ENCODE measurements at places on chromosomes 2 and 18.
A peak's percentile ranks its signal among the peaks of the same experiment; 100 is the strongest.

DNA sequence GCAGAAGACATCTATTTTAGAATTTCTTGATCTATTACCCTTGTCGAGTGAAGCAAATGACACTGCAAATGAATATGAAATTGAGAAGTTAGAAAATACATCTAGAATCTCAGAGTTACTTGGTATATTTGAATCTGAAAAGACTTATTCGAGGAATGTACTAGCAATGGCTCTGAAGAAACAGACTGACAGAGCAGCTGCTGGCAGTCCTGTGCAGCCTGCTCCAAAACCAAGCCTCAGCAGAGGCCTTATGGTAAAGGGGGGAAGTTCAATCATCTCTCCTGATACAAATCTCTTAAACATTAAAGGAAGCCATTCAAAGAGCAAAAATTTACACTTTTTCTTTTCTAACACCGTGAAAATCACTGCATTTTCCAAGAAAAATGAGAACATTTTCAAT, 370.4 kb downstream of the XIRP2 start:
- no peak for DNase-seq

DNA sequence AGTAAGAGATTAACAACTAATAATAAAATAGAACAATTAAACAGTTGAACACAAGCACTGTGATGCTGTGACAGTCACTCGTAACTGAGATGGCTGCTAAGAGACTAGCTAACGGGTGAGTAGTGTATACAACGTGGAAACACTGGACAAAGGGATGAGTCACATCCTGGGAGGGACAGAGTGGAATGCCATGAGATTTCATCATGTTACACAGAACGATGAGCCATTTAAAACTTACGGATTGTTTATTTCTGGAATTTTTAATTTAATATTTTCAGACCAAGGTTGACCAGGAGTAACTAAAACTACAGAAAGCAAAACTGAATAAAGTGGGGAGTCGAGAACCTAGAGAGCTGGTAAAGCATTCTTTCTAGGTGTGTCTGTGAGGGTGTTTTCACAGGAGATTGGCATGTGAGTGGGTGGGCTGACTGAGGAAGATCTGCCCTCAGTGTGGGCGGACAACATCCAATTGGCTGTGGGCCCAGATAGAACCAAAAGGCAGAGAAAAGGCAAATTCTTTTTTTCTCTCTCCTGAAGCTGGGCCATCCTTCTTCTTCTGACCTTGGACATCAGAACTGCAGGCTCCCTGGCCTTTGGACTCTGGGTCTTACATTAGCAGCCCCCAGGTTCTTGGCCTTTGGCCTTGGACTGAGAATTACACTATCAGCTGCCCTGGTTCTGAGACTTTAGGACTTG, 14.6 kb downstream of the TMSB10 start:
- DNase-seq, result peak; percentile 97

DNA sequence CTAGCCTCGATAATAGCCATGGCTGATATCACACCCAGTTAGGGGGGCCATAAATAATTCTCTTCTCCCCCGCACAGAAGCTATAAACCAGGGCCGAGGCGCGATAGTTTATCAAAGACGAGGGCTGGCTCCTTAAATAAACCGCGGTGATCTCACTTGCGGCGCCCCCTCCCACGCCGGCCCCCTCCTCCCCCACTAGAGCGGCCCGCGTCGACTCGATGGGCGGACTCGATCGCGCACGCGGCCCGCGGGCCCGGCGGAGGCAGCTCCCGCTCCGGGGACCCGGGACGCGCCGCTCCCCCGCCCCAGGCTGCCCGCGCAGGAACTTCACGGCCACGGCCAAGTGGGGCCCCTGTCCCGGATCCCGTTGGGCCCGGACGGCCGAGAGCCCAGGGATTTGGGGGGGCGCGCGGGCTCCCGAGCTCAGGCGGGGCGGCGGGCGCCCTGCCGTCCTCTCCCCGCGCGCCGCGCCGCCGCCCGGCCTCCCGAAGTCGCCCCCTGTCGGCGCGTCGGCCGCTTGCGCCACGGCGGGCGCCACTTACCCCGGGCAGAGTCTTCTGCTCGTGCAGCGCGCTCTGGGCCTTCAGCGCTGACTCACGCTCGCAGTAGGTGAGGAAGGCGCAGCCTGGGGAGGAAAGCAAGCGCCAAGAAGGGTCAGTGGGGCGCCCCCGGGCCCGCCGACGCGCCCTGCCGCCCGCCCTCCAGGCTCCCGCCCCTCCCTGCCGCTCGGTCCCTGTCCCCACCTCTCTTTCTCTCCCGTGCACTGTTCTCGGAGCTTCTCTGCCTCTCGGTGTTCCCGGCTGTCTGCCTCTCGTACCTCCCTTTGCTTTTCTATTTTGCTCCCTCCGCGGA, 80.4 kb downstream of the CELF4 start:
- DNase-seq, result peak; percentile 80

GRCh38 chr2:72894514-72894913, 7.3 kb downstream of the SPR start:
- peak; percentile 89 for DNase-seq

- peak; percentile 82 for DNase-seq
Measured at GRCh38 chr2:70069049-70069448, 18.2 kb upstream of the PCBP1 start.

DNA sequence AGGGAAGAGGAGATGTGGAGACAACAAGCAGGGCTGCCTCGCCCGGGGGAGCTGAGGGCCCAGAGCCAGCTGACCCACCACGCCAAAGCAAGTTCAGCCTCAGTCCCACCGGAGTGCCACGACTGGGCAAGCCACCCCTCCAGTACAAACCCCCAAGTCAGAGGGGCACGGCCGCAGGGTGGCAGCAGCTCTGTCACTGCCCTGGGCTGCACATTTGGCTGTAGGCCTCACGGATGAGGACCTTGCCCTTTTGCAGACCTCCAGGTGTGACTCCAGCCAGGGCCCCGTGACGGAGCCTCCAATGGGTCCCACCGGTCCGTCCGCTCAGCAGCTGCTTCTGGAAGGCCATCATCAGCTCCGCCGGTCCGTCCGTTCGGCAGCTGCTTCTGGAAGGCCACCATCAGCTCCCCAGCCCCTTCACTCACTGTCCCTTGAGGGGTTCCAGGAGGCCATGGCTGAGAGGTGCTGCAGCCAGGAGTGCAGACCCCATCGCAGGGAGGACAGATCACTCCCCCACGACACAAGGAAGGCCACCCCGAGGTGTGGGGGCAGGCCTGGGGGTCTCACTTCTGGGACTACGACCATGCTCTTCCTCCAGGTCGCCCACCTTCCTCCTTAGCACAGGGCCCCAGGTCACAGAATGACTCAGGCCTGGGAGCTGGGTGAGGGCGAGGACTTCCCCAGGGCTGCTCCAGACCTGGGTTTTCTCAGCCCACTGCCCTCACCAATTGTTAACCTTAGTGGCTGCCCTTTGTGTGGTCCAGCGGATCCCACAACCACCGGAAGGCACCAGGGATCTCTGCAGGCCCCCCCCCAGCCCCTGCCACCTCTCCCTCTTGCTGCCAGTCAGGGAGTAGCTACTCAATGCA, 24.6 kb upstream of the STK25 start:
- DNase-seq, result no peak

DNA sequence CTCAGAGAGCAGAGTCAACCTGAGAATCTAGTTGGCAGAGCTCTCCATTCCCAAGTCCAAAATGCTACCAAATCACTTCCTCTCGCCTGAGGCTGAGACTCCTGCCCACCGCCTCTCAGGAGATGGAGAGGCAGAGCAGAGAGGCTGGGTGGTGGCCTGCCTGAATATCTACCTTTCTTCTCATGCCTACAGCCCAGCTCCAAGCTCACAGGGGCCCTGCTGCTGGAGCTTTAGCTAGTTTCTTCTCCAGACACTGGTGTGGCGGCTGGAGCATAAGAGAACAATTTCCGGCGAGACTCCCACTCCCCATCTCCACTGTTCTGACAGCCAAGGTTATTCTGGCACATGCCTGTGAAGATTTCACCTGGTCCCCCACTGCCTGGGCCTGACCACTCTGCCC, 8.1 kb upstream of the CYP26B1 start:
- no peak for DNase-seq

DNA sequence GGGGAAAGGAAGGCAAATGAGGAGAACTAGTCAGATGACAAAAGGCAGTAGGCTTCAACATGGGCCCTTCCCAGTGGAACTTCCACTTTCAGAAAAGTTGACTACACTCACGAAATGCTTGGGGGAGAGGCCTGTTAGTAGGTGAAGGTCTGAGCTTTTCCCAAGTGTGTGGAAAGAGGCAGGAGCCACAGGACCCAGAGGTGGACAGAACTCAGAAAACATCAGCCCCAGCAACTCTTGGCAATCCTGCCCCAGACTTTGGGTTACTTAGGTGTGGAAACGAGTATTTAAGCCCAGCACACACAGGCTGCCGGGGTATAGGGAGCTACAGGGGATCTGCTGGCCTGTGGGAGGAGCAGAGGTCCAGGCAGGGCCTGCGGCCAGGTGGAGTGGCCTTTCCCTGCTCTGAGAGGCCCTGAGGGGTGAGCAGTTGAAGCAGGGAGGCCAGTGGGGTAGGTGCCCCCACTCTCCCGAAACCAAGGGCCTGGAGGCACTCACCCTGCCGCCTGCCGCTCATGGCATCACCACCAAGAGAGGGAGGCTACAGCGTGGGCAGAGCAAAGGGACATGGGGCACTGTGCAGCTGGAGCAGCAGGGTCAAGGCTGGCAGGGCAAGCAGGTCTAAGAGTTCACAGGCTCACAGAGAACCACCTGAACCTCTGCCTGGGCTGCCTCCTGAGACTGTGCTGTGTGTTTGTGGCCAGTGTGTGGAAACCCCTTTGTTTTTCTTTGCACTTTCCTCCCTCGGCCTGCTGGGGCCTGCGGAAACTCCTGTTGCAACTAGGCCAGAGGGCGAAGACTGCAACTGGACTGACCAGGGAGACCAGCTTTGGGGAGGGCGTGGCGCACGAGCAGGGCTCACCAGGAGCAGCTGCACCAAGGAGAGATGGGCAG, 130.7 kb upstream of the SERTAD2 start:
- DNase-seq, result no peak

DNA sequence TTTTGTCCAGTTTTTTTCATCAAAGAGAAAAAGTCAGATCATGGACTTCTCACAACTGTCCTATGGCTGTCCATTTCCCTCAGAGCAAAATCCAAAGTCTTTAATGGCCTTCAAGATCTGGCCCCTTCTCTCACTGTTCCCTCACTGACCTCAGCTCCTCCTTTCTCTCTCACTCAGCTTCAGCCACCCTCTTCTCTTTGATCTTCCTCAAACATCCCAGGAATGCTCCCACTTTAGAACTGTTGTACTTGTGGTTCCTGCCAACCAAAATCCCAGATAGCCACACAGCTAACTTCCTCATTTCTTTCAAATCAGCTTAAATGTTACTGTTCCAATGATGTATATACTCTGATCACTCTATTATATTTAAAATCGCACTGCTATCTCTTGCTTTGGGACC, 82.9 kb downstream of the NUP35 start:
- DNase-seq, result peak; percentile 69

DNA sequence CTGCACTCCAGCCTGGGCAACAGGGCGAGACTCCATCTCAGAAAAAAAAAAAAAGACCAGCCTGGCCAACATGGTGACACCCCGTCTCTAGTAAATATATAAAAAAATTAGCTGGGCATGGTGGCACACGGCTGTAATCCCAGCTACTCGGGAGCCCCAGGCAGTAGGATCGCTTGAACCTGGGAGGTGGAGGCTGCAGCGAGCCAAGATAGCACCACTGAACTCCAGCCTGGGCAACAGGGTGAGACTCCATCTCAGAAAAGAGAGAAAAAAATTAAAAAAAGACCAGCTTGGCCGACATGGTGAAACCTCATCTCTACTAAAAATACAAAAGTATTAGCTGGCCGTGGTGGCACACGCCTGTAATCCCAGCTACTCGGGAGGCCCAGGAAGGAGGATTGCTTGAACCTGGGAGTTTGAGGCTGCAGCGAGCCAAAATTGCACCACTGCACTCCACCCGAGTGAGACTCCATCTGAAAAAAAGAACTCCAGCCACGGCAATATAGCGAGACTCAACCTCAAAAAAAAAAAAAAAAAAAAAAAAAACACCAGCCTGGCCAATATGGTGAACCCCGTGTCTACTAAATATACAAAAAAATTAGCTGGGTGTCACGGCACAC, 346.1 kb upstream of the PLGLB2 start:
- peak; percentile 1 for DNase-seq

Measured in kidney tubule cell (primary cell).